ENCODE measurements at places on chromosomes 7 and 10.

DNA sequence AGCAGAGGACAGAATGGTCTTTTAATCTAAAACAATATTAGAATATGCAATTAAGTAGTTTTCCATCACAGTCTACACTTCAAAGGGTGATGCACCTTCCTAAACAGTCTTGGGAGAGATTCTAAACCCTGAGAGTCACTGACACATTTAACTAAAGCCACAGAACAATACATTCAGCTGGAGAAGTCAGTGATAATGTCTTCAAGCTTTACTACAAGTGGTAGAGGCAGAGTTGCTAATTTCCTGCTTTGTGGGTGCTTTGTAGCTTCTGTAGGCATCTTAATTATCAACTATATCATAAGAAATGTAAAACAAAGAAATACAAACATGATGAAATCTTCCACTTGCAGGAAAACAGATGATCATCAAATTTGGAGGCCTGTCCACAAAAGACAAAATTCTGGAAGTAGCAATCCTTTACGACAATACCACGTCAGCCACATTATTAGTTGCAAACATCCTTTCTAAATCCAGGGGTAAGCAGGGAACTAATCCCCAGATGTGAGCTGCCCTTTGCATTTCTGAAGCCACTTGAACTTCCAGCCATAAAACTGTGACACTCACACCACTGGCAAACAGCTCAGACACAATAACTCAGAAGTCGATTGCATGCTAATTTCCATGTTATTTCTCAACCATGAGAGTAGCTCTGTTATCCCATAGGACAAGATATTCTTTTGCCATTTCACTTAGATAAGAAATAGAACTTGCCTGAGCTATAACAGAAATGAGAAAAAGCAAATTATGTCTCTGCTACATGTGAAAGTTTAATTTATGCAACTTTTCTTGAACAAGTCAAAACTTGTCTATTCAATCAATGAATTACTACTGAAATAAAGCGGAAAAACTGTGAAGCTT lies 212.2 kb downstream of the FAM107B start:
- DNase-seq, result no peak

GRCh38 chr7:89731751-89732445 lies 422.4 kb upstream of the STEAP1 start:
- DNase-seq, result no peak

DNA sequence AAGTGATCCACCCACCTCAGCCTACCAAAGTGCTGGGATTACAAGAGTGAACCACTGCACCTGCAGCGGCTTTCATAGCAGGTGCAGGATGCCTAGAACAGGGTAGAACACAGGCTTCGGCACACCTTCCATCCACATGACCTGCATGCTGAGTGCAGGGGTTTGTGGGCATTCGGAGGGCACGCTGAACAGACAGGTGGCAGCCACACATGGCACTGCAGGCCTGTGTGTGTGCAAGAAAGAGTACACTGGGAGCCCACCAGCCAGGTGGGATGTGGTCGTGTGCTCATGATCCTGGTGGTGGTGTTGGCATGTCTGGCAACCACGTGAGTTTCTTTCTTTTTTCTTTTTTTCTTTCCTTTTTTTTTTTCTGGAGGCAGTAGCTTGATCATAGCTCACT lies 38.4 kb downstream of the GRID2IP start:
- no peak for DNase-seq

DNA sequence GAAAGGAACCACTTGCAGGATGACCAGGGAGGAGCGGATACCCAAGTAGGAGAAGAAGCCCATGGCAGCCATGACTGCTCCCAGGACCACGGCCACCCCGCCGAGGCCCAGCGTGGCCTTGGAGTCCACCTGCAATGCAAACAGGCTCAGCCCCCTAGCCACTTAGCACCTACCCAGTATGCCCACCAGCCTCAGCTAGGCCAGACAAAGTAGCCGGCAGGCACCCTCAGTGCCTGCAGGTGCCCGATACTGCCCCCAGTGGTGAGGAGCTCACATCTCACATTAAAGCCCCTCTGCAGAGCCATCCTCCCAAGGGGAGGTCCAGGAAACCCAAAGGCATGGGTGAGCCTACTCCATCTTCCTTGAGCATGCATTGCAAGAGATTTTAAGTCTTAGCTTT lies 6.6 kb downstream of the NPC1L1 start:
- peak; percentile 47 for DNase-seq

DNA sequence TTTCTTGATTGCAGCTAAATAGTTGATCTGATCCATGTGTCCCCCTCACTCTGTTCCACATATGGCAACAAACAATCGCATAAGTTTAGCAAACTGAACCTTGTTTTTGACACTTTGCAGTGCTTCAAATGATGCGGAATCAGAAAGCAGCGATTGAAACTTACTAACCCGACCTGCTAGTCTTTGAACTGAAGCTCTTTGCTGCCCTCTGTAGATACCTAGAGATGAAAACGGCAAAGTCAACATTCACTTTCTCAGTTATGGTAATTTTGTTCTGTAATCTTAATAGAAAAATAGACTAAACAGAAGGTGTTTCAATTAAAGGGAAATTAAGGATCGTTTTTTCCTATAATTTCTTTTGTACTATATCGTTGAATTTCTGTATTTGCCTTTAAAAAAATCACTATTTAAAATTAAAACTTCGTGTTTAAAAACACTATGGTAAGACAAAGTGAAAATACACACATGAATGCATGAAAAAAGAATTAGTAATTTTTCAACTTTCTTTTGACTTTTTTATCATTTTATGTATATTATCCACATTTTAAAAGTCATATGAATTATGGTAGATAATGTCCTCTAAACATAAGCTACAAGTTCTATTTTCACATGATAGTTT lies 276.5 kb downstream of the MAGI2 start:
- DNase-seq, result peak; percentile 66

DNA sequence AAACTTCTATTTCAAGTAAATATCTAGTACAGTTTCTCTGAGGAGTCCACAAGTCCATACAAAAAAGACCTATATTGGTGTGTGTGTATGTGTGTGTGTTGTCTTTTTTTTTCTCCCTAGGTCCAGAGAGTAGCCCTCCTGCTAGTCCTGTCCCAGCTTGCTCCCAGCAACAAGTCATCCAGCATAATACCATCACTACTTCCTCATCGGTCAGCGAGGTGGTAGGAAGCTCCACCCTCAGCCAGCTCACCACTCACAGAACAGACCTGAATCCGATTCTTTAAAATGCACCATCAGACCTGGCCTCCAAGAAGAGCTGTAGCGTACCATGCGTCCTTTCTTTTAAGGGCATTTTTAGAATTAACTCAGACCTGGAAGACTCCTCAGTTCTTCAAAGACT lies 139.1 kb downstream of the TRIL start:
- no peak for DNase-seq

DNA sequence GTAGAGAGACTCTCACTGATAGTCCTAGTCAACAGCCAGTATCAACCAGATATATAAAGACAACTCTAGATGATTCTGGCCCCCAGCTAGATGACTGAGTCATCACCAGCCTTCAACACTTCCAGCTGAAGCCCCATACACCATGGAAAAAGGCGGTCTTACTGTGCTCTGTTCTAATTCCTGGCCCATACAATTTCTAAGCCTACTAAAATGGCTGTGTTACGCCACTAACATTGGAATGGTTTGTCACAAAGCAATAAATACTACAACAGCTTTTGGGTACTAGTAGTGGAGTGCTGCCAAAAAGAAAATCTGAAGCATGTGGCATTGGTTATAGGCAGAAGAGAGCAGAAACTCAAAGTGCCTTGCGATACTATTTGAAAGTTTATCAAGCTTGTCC lies 13.0 kb upstream of the TES start:
- DNase-seq, result no peak

DNA sequence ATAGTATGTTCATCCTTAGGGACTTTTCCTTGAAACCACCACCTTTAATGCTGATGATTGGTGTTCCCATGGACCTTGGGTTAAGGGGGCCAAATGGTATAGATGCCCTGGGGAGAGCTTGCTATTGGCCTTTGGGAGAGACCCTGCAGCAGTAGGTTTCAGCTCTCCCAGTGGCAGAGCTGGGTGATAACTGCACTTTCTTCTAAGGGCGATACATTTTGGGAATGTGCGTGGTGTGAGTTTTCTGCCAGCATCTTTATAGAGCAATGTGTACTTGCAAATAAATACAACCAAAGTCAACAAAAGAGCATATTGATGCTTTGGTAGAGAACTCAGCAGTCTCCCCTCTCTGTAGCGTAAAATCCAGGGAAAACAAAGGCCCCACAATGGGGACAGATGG lies 404.1 kb downstream of the PAXIP1 start:
- DNase-seq, result no peak

DNA sequence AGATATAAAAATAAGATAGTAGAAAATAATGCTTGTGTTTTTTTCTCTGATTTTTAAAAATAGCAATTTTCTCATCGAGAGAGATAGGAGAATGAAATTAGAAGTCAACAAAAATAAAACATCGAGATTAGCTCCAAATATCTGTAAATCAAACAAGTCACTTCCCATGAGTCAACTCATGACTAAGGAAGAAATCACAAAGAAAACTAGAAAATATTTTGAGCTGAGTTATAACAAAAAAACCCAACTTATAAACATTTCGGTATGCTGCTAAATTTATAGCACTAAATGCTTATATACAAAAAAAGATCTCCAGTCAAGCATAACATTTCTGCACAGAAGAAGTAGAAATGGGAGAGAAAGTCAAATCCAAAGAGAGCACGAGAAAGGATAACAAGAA lies 140.1 kb downstream of the ITGA8 start:
- DNase-seq, result peak; percentile 29

DNA sequence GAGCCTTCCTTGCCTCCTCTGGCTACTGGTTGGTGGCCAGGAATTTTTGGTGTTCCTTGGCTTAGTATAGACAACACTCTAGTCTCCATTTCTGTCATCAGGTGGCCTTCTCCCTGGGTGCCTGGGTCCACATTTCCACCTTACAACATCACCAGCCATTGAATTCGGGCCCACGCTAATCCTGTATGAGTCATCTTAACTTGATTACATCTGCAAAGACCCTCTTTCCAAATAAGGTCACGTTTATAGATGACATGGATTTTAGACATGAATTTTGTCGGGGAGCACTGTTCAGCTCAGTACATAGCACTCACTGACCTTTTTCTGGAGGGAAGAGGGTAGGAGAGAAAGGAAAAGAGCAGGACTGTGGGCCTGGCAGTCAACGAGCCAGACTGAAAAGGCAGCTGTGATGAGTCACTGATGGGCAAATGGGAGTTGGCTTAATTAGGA lies 39.4 kb downstream of the MMRN2 start:
- no peak for DNase-seq

- DNase-seq, result no peak
Observed at GRCh38 chr7:1972744-1973143, 260.0 kb downstream of the MAD1L1 start.

- peak; percentile 67 for DNase-seq
Observed at GRCh38 chr7:73451780-73452398, 18.3 kb downstream of the FZD9 start.

DNA sequence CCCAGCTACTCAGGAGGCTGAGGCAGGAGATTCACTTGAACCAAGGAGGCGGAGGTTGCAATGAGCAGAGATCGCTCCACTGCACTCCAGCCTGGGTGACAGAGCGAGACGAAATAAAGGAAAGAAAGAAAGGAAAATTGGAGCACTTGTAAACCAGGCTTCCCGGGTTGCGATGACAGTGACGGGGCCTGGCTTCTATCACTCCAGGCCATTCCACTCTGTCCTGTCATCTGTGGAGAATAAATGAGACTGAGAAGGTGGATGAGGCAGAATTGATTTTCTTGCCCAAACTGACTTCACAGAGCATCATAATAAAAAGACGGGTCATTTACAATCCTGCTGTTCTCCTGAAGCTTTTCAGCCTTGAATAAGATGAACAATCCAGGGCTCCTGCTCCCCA lies 12.1 kb upstream of the KPNA7 start:
- no peak for DNase-seq

DNA sequence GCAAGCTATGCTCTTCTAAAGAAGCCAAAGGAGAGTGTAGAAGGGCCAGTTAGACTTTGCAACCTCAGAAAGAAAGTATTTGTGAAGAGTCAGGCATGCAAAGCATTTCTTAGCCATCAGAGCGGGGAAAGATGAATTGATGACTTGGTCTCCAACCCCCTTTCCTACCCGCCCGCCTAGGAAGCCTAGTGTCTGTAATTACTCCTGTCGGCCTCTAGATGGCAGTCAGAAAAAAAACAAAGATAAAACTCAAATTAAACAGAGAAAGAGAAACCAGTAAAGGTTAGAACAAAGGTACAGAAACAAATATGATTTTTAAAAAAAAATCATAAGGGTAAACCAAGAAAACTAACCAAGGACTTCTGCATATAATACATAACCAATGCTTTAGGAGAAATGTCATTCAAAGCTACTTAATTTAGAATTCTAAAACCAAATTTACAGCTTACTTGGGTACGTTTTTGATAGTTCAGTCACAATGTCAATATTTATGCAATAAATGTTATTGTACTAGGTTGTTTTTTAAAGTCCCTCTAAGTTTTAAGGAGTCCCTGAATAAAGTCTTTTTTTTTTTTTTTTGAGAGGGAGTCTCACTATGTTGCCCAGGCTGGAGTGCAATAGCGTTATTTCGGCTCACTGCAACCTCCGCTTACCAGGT lies 97.6 kb downstream of the LYZL1 start:
- peak; percentile 38 for DNase-seq

DNA sequence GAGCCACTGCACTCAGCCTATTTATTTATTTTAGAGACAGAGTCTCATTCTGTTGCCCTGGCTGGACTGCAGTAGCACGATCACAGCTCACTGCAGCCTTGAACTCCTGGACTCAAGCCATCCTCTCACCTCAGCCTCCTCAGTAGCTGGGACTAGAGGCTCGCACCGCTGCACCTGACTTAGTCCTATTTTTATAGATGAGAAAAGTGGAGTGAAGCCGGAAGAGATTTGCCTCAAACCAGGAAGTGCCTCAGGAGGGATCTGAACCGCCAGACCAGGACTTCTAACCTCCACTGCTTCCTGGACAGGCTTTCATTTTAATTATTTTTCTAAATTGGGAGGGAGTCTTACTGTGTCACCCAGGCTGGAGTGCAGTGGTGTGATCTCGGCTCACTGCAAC lies 17.5 kb upstream of the CLIP2 start:
- no peak for DNase-seq

GRCh38 chr10:115937768-115938056 lies 335.3 kb downstream of the GFRA1 start:
- DNase-seq, result no peak

DNA sequence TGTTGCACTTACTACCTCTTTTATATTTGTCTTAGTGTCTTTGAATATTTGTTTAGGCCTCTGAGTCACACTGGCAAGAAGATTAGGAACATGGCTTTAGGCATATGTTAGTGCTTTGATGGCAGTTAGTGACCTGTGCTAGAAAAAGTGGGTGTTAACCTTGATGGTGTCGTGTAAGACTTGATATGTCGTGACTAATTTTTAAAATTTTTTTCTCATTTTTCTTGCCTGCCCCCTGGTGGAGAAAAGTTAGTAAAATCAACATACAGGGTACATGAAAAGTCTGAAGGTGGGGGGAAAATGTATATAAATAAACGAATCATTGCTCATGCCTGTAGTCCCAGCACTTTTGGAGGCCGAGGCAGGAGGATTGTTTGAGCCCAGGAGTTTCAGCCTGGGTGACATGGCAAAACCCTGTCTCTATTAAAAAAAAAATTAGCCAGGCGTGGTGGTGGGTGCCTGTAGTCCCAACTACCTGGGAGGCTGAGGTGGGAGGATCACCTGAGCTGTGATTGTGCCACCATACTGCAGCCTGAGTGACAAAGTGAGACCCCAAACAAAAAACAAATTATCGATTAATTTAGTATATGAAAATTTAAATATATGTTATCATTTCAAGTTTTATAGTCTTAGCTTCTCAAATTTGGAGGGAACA lies 44.6 kb downstream of the TAX1BP1 start:
- DNase-seq, result peak; percentile 96

All from PC-3 (cell line).